ENCODE measurements at places on chromosomes 3 and 15.

DNA sequence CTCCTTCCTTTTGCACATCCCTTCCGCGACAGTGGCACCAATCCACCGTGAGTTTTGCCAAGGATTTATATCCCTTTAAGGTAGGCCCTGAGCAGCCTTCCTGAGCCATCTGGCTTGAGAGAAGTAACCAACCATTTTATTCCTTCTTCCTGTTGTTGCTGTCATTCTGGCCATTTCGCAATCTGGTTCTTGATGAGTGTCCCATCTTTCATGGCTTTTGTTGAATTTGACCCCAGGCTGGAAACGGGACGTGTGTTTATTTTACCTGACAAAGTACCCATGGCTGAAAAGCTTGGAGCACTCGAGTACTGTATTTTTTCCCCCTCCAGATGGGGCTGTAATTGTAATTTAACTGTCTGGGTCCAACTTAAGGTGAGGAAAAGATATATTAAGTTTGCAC is 173.4 kb downstream of the WNT5A start:
- DNase-seq, result no peak

DNA sequence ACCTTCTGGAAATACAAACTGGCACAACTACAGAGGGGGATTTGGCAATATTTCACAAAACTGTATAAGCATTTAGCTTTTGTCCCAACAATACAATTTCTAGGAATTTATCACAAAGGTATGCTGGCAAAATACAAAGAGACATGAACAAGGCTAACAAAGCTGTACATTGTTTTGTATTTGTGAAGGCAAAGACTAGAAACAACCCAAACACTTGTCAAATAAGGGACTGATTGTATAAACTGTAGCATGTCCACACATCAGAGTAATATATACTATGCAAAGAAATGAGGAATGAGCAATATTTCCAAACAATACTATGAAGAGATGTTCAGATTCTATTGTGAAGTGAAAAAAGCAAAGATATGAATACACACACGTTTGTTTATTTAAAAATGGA is 26.4 kb downstream of the CP start:
- DNase-seq, result no peak

DNA sequence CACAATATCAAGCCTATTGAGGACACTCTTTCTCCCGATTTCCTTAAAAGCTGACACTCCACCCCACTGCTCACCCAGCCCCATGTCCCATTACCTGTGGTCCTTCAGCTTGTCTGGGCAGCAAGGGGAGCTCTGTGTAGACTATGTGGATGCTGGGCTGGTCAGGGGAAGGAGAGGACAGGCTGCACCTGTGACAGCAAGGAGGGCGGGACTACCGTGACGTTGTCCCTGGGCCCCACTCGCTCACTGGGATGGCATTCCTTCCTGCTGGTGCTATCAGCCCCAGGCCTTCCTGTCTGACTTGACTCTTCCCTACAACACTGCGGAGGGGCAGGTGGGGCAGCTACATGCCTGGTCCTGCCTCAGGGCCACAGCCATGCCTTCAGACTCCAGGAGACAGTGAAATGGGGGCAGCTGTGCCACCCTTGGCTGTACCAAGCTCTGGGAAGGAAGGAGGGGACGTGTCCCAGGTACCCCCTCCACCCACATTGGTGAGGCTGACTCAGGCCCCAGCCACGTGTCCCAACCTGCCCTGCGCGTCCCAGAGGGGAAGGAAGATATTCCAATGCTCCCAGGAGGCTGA is at the start of gene TMEM40:
Gene TMEM40, minus strand, starts transcription at position 163 of the 583 bp plus-strand sequence. CDS start 9,427 bp downstream, outside the sequence.
- DNase-seq, result no peak

- DNase-seq, result no peak
Measured at GRCh38 chr3:36411587-36411986, 31.3 kb downstream of the STAC start.

DNA sequence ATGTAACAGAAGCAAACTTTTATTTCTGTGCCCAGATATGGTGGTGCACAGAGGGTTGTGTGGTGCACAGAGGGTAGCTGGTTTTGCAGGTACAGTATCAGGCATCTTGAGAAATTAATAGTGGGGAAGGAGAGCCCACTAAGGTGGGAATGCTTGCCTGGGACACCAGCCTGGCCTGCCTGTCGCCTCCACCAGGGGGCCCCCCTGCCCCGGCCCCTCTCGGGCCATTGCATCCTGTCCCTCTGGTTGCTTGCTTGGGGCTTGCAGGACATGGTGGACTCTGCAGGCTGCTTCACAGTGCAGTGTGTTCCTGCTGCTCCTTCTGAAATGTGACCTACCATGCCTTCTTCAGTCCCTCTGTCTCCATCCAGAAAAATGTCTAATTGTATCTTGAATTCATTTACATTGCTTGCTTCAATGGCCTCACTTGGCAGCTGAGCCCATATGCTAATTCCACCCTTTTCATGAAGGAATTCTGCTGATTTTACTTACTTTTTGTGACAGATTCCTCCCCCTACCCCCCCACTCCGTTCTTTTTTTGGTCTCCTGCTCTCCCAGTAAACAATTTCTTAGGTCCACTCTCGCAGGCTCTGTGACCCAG is 73.6 kb downstream of the EEFSEC start:
- no peak for DNase-seq

- DNase-seq, result no peak
Measured at GRCh38 chr3:8113626-8114025, 388.0 kb upstream of the LMCD1 start.

DNA sequence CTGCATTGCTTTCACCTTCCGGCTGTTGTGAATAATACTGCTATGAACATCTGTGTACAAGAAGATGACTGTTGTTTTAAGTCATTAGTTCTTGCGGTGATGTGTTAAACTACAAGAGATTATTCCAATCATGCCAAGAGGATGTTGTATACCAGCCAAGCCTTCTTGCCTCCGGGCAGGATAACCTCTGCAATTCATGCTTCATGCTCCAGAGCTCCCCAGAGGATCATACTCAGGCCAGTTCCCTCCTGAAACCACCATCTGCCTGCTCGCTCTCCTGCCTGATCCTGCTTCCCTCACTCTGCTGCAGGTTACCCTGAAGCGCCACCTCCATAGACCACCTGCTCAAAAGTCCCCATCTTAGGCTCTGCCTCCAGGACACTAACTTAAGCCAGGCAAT is 187.1 kb upstream of the PROK2 start:
- no peak for DNase-seq

GRCh38 chr15:85618956-85619491 is 175.7 kb downstream of the KLHL25 start:
- peak; percentile 92 for DNase-seq

DNA sequence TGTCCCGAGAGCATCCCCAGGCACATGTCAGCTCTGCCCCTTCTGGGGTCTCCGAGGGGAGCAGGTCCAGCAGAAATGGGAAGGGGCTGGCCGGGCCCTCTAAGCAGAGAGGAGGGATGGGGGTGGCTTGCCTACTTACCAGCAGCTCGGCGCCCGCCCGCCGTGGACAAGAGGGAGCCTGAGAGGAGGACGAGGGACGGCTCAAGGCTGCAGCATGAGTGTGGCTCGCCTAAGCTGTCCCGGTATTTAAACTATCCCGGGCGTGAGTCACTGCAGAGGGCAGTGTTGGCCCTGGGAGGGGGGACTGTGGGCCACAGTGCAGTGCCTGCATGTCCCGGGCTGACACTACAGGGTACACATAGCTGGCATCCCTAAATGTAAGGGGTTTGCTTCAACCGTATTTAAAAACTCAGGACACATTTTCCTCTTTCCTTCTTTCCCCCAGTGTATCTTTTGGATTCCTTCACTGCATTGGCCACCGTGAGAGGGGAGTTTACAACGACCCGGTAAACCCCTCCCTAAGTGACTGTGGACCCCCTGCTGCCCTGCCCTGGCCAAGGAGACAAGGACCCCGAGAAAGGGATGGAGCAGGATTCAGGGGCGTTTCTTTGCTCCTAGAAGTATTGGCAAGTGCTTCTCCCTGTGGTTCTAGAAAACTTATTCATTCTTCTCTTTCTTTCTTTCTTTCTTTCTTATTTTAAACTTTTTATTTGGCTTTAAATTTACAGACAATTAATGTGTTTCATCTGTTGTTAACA is at the start of gene LRRC15:
Gene LRRC15, minus strand, starts transcription at position 222 of the 758 bp plus-strand sequence. CDS start 8,700 bp downstream, outside the sequence.
- no peak for DNase-seq

DNA sequence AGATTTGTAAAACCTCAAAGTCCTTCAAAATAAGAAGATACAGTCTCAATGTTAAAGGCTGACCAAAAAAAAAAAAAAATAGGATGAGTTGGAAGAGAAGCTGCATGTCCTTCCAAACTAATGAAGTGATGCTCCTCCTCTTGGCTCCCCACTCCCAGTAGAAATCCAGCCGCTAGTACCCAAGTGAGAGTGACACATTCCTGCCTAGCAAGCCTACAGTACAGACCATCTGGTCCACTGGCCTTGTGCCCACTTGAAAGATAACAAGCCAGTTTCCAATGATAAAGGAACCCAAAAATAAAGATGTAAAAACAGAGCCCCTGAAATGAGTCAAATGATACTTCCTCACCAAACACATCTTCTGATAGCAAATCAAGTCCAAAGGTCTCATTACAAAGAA is 258.7 kb upstream of the NSMCE3 start:
- no peak for DNase-seq

DNA sequence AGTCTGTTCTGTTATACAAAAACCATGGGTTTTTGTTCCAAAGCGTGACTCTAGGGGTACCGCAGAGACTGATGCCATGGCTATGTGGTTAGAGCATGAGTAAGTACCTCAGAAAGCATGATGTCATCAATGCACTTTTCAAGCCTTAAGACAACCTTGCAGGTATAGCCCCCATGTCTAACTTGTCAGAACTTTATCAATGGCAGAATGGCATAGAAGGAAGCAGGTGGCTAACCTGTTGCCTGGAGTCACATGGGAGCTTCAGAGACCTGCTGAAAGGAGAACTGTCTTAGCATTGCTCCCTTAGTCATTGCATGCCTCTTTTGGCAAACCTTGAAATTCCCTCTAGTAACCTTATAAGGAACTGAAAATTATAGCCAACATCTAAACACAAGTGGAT is 52.5 kb downstream of the EOMES start:
- no peak for DNase-seq

All from sigmoid colon (tissue), 7 donors.